ENCODE measurements at places on chromosomes 7 and 10.
A peak's percentile ranks its signal among the peaks of the same experiment; 100 is the strongest.

DNA sequence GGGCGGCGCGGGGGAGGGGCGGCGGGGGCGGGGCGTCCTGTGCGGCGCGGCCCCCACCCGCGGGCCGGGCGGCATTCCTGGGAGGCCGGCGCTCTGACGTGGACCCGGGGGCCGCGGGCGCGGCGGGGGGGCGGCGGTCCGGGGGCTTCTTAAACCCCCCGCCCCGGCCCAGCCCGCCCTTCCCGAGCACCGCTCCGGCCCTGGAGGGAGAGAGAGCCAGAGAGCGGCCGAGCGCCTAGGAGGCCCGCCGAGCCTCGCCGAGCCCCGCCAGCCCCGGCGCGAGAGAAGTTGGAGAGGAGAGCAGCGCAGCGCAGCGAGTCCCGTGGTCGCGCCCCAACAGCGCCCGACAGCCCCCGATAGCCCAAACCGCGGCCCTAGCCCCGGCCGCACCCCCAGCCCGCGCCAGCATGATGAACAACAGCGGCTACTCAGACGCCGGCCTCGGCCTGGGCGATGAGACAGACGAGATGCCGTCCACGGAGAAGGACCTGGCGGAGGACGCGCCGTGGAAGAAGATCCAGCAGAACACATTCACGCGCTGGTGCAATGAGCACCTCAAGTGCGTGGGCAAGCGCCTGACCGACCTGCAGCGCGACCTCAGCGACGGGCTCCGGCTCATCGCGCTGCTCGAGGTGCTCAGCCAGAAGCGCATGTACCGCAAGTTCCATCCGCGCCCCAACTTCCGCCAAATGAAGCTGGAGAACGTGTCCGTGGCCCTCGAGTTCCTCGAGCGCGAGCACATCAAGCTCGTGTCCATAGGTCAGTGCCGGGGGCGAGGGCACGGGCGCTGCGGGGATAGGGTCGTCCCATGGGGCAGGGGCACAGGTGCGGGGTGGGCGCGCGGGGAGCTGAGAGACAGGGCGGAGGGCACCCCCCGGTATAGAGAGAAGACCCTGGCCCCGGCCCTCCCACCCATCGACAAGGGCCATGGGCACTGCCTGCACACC is at the start of gene FLNC:
FLNC (plus strand) TSS at position 176 of the 947 bp plus-strand sequence; CDS start at position 408, 232 bp downstream.
- H3K36me3 ChIP-seq: no peaks in the 10 kb centered on the region
- no peaks in the 10 kb centered on the region for H3K27me3 ChIP-seq
- H3K4me3 ChIP-seq: peak within 1 kb of the TSS; percentile 54

DNA sequence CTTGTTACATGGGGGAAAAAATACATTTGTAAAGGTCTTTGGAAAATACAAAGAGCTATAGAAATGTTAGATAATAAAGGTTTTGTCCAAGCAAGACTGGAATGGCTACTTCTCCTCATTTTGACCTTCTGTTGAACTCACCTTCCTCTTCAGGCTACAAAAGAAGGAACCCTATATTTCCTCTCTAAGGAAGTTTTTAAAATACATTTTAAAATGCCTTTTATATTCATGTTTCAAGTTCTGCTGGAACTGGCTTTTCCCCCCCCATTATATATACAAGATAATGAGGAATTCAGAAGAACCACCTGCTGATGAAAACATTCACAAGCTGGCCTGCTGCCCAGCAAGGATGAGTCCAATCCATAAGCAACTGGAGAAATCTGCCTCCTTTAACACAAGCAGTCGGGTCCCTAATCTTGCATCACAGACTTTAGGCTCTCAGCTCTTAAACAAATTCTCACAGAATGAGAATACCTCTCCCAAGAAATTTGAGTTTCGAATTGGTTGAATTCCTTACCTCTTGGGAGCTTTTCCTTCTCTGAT is 44.6 kb downstream of the MTERF1 start:
- no peak overlapping the region for H3K4me3 ChIP-seq
- no peak overlapping the region for H3K27ac ChIP-seq
- no peak for DNase-seq
- H3K27me3 ChIP-seq: no peaks in the 10 kb centered on the region

- no peaks in the 10 kb centered on the region for H3K36me3 ChIP-seq
- peaks cover 69% of the 10 kb centered on the region for H3K4me1 ChIP-seq
- no peak overlapping the region for H3K4me3 ChIP-seq
- no peak for DNase-seq
- H3K27ac ChIP-seq: peak overlapping the region; percentile 94
- no peaks in the 10 kb centered on the region for H3K27me3 ChIP-seq
Observed at GRCh38 chr7:131186816-131187215, 140.9 kb upstream of the MKLN1 start.

DNA sequence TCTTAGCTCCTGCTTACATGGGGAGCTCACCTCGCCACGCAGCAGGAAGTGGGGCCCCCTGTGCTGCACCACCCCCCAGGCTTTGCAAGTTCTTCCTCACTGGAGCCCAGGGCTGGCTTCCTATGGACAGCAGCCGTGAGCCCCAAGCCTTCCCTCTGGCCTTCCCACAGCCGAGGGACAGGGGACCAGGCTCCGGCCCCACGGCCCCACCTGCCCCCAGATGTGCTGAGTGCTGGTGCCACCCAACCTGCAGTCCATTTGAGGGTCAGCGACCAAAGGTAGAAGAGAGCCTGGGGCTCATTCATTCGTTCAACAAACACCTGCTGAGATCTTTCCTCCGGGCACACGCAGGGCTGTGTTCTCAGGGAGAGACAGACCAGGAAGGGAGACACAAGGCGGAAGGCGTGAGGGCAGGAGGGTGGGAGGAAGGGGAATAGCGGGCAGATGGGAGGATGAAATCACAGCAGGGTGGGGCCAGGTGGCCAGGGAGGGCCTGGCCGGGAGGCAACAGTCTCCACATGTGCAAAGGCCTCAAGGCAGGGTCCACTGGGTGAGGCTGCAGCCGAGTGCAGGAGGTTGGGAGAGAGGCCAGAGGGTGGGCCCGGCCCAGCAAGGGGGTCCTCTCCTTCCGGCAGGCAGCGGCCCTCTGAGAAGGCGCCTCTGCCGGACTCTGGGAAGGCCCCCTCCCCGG is 100.1 kb downstream of the FOXL3 start:
- no peak overlapping the region for H3K4me3 ChIP-seq
- no peak overlapping the region for H3K27ac ChIP-seq
- H3K27me3 ChIP-seq: peaks cover 80% of the 10 kb centered on the region
- H3K36me3 ChIP-seq: no peaks in the 10 kb centered on the region

DNA sequence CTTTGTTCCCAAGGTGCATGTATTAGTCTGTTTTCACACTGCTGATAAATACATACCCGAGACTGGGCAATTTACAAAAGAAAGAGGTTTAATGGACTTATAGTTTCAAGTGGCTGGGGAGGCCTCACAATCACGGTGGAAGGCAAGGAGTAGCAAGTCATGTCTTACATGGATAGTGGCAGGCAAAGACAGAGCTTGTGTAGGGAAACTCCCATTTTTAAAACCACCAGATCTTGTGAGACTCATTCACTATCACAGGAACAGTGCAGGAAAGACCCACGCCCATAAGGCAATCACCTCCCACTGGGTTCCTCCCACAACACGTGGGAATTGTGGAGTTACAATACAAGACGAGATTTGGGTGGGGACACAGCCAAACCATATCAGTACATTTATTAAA is 92.9 kb downstream of the PPP1R3C start:
- no peaks in the 10 kb centered on the region for H3K27me3 ChIP-seq
- H3K4me1 ChIP-seq: 0 out of 2 replicates have a peak, but pooled peaks cover 10% of the 10 kb centered on the region
- H3K27ac ChIP-seq: no peak overlapping the region
- no peak overlapping the region for H3K4me3 ChIP-seq
- no peak for DNase-seq
- H3K36me3 ChIP-seq: no peaks in the 10 kb centered on the region

DNA sequence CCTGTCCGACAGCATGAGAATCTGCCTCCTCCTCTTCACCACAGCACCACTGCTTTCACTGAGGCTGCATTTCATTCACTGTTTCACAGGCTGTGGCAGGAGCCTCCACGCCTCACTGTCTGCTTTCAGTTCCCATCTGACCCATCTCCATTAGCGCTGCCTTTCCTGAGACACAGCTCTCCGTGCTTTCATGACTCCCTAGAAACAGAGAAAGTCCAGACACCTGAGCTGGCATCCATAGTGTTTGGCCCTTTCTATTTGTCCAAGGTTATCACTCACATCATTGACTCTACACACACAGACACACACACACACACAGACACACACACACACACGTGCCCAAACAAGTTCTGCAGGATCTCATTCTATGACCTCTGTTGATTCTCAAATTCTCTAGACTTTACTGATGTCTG is 5.2 kb downstream of the LGI1 start:
- no peak for DNase-seq
- H3K4me1 ChIP-seq: no peaks in the 10 kb centered on the region
- H3K27me3 ChIP-seq: no peaks in the 10 kb centered on the region
- H3K4me3 ChIP-seq: no peak overlapping the region
- no peaks in the 10 kb centered on the region for H3K36me3 ChIP-seq
- H3K27ac ChIP-seq: no peak overlapping the region

DNA sequence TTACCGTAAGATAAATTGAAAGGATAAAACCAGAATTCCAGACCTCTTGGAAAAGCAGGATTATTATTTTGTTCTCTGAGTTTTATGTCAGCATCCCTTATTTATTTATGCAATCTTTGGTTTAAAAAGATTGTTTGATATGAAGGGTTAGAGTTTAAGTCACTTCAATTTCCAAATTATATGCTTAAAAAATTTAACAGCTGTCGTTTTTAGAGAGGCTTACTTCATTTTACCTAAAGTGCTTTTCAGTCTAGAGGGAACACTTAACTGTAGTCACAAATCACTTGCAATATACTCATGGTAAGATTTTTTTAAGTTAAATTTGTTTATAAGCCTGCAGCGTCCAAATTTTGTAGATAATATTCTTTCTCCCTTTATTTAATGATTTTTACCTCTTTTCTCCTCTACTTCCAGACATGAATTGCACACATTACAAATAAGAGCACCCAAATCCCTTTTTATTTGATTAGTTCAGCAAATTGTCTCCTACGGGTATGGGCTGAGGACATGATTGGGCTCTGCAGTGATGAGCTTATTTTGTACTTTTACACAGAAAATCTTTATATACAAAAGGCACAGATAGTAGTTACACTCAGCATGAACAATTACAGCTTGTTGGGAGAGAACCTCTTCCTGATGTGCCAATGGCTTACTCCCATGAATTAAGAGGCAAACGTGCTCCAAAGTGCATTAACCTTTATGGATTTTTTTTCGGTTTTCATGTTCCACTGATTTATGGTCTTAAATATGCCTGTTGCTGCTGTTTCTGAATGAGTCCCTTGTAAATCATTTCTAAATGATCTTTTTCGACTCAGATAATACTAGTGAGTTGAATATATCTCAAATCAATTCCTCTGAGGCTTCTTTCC is 319.3 kb upstream of the LRGUK start:
- no peaks in the 10 kb centered on the region for H3K27me3 ChIP-seq
- no peak overlapping the region for H3K4me3 ChIP-seq
- H3K4me1 ChIP-seq: no peaks in the 10 kb centered on the region
- H3K27ac ChIP-seq: no peak overlapping the region

- H3K4me3 ChIP-seq: no peak overlapping the region
- no peaks in the 10 kb centered on the region for H3K4me1 ChIP-seq
- H3K27ac ChIP-seq: no peak overlapping the region
- H3K36me3 ChIP-seq: no peaks in the 10 kb centered on the region
Observed at GRCh38 chr10:20608503-20608902, 288.6 kb downstream of the NEBL start.

DNA sequence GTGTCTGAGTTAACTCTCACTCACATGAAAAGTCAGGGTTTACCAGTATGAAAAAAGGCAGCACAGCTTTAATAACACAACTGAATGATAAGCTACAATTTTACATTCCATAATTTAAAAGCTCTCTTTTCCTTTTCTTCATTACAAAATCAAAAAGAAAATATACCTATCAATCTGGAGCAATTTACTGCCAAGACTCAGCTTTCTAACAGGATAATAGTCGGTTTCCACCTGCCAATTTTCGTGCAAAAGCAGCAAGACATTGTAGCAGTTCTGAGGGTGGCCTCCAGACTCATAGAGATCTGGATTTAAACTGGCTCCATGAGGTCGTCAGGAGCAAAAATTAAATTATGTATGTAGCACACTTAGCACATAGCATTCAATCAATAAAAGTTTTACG is 191.0 kb downstream of the GLI3 start:
- H3K4me1 ChIP-seq: no peaks in the 10 kb centered on the region
- H3K4me3 ChIP-seq: no peak overlapping the region
- H3K27ac ChIP-seq: no peak overlapping the region
- no peaks in the 10 kb centered on the region for H3K36me3 ChIP-seq

- no peaks in the 10 kb centered on the region for H3K4me1 ChIP-seq
- DNase-seq: no peak
- no peak overlapping the region for H3K4me3 ChIP-seq
- no peak overlapping the region for H3K27ac ChIP-seq
Observed at GRCh38 chr7:141386881-141387280, 164.3 kb upstream of the AGK start.

- no peaks in the 10 kb centered on the region for H3K4me1 ChIP-seq
- no peaks in the 10 kb centered on the region for H3K36me3 ChIP-seq
- no peak for DNase-seq
- no peak overlapping the region for H3K4me3 ChIP-seq
- H3K27ac ChIP-seq: no peak overlapping the region
Observed at GRCh38 chr7:33191340-33191739, 62.0 kb downstream of the BBS9 start.

DNA sequence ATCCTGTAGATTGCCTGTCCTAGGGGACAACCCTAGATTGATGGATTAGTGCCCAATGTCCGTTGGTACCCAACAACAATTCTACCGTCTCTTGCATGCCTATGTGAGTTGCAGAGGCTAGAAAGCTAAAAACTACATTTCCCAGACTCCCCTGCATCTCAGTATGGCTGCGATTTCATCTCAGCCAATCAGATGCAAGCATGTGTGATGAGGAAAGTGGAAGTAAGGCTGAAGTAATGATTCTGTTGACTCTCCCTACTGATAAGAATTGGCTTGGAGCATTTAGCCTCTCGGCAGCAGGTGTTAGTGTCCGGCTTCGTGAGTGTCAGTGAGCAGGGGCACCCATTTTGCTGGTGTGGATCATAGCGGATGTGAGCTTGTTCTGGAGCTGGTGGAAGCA is 171.9 kb downstream of the FGFR2 start:
- H3K4me1 ChIP-seq: no peaks in the 10 kb centered on the region
- no peaks in the 10 kb centered on the region for H3K36me3 ChIP-seq
- DNase-seq: no peak
- no peak overlapping the region for H3K4me3 ChIP-seq

DNA sequence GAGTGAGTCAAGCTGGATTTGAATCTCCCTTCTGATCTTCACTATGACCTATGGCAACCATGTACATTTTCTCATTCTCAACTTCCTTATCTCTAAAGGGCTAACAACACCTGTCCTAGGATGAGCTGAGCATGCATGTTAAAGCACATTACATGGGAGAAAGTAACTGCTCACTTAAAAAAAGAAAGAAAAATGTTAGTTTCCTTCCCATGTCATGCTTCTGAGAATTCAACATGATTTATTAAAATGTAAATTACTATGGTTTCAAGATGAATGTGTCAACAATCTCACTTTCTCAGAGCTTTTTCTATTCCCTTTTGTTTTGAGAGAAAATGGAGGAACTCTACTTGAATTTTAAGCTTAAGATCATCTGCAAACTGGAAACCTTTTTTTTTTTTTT is 295.3 kb downstream of the SKIDA1 start:
- no peaks in the 10 kb centered on the region for H3K36me3 ChIP-seq
- H3K27ac ChIP-seq: no peak overlapping the region
- H3K4me3 ChIP-seq: no peak overlapping the region
- DNase-seq: no peak
- no peaks in the 10 kb centered on the region for H3K4me1 ChIP-seq
- no peaks in the 10 kb centered on the region for H3K27me3 ChIP-seq

- no peak overlapping the region for H3K27ac ChIP-seq
- H3K27me3 ChIP-seq: no peaks in the 10 kb centered on the region
- no peaks in the 10 kb centered on the region for H3K36me3 ChIP-seq
- H3K4me3 ChIP-seq: no peak overlapping the region
- no peaks in the 10 kb centered on the region for H3K4me1 ChIP-seq
- no peak for DNase-seq
Observed at GRCh38 chr7:102193806-102194205, 92.9 kb upstream of the SH2B2 start.

Data from PC-9 (cell line).